ENCODE measurements at places on chromosomes 4 and X. TPM values are rescaled to one million over a fixed set of nuclear protein-coding genes. Genes with fewer than 3 reads are reported as not detected.

DNA sequence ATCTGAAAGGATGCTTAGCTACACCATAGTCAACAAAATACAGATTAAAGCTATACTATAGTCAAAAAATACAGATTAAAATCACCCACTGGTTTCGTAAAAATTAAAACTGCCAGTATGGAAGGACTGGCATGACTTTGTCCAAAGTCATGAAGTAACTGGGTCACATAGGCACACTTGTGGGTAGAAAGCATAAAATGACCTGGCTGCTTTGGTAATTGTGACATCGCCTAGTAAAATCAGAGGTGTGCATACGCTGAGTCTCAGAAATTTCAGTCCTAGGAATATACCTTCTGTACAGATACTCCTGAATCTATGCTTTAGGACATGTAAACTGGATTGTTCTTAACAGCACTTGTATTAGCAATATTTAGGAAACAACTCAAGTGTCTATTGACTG is 28.1 kb downstream of the CLNK start:
- no peak for DNase-seq

Gene TSPYL2
- total RNA-seq: 18.5 TPM

Gene ELF4
- 39.9 TPM for total RNA-seq

Gene FAM9B
- not detected for total RNA-seq

Gene PAGE2B
- not detected for total RNA-seq

DNA sequence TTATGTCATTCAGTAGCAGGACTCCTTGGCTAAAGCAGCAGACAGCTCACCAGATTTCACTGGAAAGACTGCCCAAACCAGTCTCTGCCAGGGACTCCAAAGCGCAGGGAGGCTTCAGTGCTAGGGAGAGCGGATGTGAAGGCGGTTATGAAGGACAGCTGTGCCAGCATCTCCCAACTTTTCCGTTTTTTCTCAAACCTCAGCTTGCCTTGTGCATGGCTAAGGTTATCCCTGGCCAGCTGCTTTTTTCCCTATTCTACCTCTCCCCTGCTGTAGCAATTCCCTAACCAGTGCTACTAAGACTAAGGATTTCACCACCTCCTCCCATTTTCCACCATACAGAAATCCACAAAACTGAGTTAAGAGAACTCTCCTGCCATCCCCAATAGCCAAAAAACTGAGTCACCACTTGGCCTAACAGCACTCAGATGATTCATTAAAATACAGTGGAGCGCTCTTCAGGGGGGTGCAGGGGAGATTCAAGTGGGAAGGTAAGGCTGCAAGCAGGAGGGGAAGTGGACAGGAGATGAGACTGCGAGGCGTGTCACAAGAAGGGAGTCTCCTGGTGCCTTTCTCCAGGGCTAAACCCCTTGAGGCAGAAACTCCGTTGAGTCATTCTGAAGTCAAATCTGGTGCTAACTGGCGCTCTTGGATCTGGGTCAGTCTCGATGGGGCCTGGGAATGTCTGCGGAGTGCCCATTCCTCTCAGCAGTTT is 90.7 kb downstream of the PALLD start:
- peak; percentile 96 for DNase-seq

Gene GAK
- total RNA-seq: 67.5 TPM

DNA sequence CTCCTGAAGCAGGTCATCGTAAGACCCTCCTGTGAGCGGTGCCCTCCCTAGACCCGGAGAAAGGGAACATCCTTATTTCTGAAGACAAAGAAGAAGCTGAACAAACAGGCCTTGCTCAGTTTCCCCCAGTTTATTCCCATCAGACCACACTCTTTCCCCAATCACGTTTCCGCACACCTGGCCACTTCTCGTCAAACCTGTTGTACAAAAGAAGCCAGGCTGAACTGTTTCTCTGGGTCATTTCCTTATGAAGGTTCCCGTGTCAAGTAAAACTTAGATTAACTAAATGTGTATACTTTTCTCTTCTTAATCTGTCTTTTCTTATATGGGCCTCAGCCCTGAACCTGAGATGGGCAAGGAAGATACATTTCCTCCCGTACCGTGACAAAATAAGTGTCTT is 111.6 kb upstream of the ENPP6 start:
- DNase-seq: no peak

Gene C1QTNF7
- not detected for total RNA-seq

- no peak for DNase-seq
Observed at GRCh38 chr4:55278316-55278715, 67.7 kb upstream of the SRD5A3 start.

DNA sequence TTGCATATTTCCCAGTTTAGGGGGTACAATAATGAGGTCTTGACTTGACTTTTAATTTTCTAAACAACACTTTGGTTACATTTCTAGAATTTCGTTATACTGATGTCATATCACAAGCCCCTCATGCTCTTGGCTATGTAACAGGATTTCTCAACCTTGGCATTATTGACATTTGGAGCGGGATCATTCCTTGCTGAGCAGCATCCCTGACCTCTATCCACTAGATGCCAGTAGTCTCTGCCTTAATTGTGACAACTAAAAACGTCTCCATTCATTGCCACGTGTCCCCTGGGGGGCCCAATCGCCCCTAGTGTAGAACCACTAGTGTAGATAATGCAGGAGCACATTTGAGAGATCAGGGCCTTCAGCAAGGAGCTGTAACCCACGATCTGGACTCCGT is 234.2 kb upstream of the MID1 start:
- no peak for DNase-seq

GRCh38 chr4:154928640-154929257 is 147.7 kb downstream of the RBM46 start:
- DNase-seq: peak; percentile 5

DNA sequence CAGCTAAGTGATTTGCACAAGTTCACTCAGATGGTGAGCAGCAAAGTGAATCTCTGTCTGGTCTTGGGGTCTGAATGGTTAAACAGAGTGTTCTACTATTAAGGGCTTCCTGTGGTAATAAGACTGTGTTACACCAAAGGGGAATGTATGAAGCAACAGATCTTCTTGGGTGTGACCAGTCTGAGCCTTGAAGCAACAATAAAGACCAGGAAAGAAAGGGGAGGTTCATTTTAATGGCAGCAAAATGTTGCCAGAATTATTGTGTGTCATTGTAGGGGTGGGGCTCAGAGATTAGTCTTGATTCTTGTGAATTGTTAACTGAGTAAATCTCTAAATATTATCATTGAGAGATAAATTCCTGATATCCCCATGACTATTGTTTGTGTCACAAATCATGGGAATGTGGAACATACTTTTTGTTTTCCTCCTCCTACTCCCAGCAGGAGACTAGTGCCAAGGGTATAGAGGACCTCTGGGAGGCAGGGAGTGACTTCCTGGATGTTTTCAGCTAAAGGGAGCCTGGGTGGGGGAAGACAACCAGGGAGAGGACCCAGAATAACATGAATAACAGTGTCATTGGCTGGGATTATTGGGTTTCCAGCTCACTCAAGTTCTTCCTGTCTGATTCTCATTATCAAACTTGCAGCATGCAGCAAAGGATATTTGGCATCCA is 141.4 kb upstream of the PAK3 start:
- DNase-seq: no peak

DNA sequence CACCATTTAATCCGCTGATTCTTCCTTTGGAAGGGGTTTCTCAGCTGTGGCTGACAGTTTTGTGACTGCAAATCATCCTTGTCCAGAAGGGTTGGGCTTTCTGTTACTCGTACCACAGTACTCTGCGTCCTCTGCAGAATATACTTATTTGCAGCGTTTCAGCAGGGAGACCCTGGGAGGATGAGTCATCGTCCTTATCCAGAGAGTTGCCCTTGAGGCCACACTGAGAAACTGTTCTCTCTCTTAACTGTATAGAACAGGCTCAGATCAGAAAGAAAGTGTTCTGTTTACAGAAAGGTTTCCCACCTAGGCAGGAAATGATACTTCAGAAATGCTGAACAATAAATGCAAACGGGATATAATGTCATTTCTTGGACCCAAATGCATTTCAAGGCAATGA is 47.8 kb upstream of the DDX53 start:
- peak; percentile 51 for DNase-seq

GRCh38 chr4:102734591-102735385 is 26.0 kb downstream of the MANBA start:
- peak; percentile 57 for DNase-seq

GRCh38 chrX:133364865-133365264 is 50.4 kb downstream of the GPC4 start:
- no peak for DNase-seq
